Sigmoid colon (tissue), 7 donors: ENCODE measurements at places on chromosomes 7 and 10. TPM values are rescaled to one million over a fixed set of nuclear protein-coding genes. Genes with fewer than 3 reads are reported as not detected.

- DNase-seq, result no peak
Measured at GRCh38 chr7:38179776-38180226, 1.8 kb downstream of the STARD3NL start.

DNA sequence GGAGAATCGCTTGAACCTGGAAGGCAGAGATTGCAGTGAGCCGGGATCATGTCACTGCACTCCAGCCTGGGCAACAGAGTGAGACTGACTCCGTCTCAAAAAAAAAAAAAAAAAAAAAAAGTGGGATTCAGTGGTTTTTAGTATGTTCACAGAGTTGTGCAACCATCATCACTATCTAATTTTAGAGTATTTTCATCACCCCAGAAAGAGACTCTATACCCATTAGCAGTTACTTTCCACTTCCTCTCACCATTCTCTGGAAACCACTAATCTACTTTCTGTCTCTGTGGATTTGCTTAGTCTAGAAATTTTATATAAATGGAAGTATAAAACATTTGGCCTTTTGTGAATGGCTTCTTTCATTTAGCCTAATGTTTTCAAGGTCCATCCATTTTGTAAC, 113.4 kb downstream of the ST7 start:
- DNase-seq, result no peak

- DNase-seq, result no peak
Measured at GRCh38 chr7:23393636-23394035, 76.7 kb downstream of the IGF2BP3 start.

- DNase-seq, result peak; percentile 79
Measured at GRCh38 chr7:76011442-76011861, 17.1 kb upstream of the TMEM120A start.

GRCh38 chr10:22588462-22588861, 125.9 kb downstream of the PIP4K2A start:
- no peak for DNase-seq

DNA sequence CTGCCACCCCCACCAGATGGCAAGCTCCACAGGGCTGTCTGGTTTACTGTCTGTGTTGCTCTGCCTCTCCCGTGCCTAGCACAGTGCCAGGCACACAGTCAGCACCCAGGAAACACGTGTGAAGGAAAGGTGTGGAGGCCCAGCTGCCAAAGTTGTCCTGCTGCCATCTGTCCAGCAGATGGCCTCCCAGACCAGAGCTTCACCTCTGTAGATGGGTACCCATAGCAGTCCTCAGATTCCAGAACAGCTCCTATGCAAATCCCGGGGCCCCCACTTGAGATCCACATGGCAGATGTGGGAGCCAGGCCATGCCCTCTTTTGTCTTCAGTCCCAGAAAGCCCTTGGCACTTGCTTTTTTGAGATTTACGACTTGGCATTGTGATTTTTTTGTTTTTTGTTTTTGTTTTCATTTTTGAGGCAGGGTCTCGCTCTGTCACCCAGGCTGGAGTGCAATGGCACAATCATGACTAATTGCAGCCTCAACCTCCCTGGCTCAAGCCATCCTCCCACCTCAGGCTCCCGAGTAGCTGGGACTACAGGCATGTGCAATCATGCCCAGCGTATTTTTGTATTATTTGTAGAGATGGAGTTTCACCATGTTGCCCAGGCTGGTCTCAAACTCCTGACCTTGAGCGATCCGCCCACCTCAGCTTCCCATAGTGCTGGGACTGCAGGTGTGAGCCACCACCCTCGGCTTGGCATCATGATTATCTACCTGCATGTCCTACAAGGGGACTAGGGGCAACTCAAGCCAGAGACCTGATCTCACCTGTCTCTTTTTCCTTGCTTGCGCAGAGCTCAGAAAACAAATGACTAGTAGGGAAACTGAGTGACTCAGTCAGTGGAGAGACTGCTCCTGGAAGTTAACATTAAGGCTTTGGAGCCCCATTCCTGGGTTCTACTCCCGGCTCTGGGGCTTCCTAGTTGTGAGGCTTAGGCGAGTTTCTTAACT, 16.9 kb upstream of the PALD1 start:
- DNase-seq, result peak; percentile 80

- no peak for DNase-seq
Measured at GRCh38 chr10:62327885-62328284, 46.3 kb upstream of the ZNF365 start.

- no peak for DNase-seq
Measured at GRCh38 chr7:7931626-7932025, 37.0 kb upstream of the GLCCI1 start.

GRCh38 chr7:71735961-71736556, 604.1 kb downstream of the GALNT17 start:
- DNase-seq, result no peak

DNA sequence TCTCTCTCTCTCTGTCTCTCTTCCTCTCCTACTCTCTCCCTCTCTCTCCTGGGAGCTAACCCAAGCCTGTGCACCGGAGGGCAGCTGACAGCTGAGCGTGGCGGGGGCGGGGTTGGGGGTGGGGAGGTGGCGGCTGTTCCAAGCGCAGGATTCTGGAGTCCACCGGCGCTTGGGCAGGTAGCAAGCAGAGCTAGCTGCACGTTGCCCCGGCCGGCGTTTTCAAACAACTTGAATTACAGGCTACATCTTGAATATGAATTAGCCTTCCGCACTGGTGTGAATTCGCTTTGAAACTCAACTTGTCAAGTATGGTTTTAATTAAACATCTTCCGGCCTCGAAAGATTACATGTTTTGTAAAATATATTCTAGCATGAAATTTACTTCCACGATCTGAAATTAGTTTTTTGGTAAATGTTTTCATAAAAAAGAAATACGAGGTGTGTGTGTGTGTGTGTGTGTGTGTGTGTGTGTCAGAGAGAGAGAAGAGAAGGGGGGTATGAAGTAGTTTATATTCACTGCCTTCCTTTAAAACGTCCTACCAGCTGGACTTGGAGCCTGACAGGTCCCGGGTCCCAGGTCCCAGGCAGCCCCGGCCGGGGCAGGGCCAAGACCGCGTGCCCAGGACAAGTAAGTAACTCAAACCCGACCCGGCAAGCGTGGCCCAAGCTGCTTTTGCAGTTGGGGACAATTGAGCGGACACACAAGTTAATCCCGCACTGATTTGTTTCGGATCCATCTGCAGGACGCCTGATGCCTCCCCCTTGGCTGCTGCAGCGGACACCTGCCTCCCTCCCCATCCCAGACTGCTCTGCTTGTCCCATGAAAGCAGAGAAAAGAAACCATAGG, 9.0 kb upstream of the DLX6 start:
- DNase-seq, result no peak

ERV3-1 gene
- 19.1 TPM for total RNA-seq

RELN gene
- total RNA-seq, result 5.0 TPM

NPFFR1 gene
- total RNA-seq, result under 0.01 TPM

BICC1 gene
- 15.2 TPM for total RNA-seq

PMS2 gene
- 7.7 TPM for total RNA-seq
